ENCODE measurements at places on chromosomes 11 and 22.
A peak's percentile ranks its signal among the peaks of the same experiment; 100 is the strongest.

DNA sequence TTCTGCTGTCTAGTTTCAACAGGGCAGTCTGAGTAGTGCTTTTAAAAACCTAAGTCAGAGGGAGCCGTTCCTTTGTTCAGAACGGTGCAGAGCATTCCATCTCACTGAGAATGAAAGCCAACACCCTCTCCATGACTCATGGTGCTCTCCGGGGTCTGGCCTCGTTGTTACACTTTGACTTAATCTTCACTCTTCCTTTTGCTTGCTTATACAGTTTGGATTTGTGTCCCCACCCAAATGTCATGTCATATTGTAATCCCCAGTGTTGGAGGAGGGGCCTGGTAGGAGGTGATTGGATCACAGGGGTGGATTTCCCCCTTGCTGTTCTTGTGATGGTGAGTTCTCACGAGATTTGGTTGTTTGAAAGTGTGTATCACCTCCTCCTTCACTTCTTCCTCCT lies 292.2 kb downstream of the ST3GAL4 start:
- DNase-seq: no peak

GRCh38 chr11:93579187-93579751 lies 36.1 kb upstream of the SMCO4 start:
- no peak for DNase-seq

DNA sequence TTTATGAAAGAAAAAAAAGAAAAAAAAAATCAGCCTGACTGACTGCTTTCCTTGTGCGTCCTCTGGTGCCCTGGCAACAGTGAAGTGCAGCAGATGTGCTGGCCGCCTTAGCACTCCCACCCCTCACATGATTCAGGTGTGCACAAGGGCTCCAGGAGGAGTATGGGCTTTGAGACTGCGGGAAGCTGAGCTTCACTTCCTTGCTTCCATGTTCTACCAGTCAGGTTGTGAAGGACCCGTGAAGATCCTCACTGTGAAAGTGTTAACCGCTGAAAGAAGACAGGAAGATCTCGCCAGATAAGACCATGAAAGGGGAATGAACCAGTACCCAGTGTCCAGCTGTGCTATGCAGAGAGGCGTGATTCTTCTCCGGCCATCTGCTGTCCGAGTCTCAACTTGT lies 48.2 kb downstream of the HIRA start:
- DNase-seq: no peak

GRCh38 chr11:114251815-114252337 lies 44.3 kb upstream of the NNMT start:
- no peak for DNase-seq

DNA sequence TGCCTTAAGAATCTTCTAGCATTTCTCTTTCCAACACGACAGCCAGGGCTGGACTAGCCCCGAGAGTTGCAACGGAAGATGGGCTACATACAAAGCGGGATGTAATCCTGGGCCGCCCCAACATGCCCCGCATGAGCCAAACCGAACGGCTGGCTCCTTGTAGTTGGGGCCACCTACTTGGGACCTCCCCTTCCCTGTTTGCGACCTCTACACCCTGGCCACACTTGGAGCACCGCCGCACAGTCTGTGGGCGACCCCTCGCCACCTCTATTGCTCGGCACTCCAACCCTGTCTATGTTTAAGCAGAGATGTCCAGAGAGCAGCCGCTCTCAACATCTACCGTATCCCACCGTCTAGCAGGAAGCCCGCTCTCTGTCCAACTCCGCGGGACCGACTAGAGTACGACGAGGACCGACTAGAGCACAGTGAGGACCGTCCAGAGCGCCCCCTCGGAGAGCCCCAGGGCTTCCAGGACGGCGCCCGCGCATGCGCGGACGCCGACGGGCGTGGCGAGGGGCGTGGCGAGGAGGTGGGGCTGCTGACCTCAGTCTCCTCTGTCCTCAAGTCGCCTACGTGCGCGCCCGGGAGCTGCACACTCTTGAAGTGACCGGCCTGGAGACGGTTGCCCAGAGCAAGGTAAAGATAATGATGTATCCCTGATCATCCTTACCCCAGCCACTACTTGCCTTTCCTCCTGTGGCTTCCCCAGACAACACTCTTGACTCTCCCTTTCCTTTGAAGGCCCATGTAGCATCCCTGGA lies 32.3 kb downstream of the NEAT1 start:
- DNase-seq: peak; percentile 95

DNA sequence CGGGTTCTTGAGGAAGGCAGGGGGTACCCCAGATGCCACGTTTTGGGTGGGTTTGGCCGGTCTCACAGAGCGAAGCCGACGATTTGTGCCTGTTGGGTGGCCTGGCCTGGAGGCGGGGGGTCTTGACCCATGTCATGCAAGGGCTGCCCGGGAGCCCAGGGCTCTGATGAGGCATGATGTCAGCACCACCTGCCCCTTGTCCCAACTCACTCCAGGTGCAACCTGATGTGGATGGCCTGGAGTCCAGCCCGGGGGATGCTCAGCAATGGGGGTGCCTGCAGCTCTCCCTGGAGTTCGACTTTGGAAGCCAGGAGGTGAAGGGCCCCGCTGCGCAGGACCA lies 851 bp downstream of the SYT8 start:
- DNase-seq: no peak

DNA sequence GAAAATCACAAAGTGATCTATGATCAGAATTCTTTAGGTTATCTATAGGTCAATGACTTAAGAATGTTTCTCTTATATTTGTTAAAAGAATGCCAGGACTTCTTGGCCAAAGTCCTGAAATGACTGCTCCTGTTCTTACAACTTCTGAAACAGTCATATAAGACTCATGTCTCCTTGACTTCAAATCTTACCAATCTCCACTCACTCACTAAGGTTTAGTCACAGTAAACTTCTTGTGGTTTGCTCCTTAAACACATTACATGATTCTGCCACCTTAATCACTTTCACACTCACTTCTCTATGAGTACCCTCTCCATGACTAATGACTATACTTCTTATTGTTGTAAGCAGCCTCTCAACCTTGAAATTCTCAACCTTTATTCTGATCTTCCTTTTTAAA lies 648.7 kb upstream of the CCDC179 start:
- no peak for DNase-seq

DNA sequence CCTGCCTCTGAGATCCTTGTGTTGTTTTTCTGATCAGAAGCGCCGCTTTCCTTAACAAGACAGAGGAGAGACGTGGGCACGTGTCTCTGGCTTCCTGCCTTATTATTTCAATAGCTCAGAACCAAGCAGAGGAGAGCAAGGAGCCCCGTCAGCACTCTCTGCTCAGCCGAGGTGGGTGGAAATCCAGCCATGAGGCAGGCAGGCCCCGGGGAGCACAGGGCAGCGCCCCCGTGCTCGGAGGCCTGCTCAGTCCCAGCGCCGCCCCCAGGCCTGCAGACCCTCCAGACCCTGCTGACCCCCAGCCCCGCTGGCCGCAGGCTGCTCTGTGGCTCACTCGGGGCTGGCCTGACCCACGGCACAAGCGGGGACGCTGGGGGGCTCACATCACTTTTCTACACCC lies 162.8 kb downstream of the BRD1 start:
- DNase-seq: no peak

DNA sequence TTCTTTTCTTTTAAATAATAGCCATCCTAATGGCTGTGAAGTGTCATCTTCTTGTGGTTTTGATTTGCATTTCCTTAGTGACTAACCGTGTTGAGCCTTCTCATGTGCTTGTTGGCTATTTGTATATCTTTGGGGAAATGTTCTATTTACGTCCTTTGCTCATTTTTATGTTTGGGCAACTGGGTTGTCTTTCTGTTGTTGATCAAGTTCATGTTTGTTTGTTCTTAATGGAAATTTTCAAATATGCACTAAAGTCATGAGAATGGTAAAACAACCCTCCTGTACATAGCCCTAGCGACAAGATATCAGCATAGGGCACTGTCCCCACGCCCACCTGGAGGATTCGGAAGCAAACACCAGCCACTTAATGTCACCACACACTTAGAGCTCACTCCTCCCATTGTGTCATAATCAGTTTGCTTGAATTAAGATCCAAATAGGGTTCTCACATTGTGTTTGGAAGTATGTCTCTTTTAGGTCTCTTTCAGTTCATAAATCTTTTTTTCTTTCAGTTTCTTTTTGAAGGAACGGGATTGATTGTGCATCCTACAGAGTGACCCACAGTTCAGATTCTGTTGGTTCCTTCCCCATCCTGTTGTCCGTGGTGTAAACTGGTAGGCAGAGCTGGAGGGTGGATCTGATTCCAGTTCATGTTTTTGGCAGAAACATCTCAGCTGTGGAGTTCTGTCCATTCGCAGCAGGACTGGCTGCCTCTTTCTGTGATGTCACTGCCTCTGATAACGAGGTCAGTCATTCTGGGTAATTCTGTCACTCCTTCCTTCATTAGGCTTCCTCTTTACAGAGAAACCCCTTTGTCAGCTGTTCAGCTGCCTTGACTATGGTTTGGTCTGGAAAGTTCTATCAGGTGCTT lies 26.4 kb upstream of the ADORA2A start:
- no peak for DNase-seq

DNA sequence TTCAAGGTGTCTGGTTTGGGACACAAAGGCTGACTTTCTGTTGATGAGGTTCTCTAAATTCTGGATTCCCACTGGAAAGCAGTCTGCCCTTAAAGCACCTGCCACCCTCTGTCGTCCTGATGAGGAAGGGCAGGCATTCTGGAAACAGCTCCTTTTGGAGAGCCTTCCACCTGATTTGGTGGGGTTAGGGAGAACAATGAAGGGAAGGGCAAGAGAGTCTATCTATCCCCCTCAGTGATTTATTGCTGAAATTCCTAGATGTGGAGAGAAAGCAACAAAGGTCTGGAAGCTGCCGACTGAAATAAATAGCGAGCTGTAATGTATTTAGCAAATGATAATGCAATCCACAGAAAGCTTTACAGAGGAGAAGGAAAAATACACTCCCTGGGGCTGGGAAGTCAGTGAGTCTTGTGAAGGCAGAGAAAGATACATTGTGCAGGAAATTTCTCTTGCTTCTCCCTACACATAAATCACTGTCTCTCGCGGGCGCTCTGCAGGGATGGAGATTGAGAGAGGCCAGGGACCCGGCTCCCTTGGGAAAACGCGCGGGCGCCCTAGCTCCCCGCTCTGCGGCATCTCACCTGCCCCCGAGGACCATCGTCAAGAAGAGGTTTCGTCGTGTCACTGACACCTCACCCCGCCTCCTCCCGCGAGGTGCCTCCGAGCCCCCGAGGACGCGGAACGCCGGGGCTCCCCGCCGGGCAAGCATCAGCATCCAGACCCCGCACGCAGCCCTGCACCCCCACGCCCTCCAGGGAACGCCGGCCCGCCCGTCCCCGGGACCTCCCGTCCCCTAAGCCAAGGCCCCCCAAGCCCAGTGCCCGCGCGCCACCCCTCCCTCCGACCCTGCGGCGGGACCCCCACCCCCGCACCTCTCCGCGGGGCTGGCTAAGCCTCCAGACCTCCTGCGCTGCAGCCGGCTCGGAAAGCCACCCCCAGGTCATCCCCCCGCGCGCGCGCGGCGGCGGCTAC lies 673 bp downstream of the CDON start:
- DNase-seq: peak; percentile 51

GRCh38 chr11:35304900-35305460 lies 114.4 kb downstream of the SLC1A2 start:
- no peak for DNase-seq

DNA sequence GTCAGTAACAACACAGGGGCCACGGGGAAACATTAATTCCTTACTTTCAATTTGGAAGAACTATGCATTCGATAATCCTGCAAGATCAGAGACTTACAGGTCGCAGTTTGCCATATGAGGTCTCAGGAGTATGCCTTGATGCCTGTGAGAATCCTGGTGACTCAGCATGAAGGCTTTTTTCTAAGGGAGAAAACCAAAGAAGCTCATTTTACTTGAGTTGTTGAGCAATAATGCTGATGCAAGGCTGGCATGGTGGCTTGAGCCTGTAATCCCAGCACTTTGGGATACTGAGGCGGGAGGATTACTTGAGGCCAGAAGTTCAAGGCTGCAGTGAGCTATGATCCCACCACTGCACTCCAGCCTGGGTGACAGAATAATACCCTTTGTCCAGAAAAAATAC lies 26.6 kb downstream of the ATG16L2 start:
- DNase-seq: no peak

- DNase-seq: no peak
Observed at GRCh38 chr11:64585150-64585549, 5.9 kb upstream of the SLC22A12 start.

DNA sequence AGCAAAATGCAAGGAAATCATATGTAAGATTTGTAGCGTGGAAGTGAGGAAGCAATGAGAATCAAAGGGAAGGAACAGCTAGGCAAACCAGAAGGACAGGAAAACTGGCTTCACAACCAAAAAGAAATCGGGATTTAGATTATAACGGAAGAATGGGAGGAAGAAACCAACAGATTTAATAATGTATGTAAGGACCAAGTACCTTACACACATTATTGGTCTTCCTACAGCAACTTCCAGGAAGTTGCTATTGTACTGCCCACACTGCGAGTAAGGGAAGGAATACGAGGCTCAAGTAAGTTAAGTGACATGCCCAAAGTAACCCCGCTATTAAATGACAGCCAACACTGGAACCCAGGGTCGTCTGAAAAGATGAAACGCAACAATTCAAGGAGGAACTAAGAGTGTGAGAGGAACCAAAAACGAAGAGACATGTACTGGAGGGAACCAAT lies 473 bp downstream of the TXN2 start:
- no peak for DNase-seq

DNA sequence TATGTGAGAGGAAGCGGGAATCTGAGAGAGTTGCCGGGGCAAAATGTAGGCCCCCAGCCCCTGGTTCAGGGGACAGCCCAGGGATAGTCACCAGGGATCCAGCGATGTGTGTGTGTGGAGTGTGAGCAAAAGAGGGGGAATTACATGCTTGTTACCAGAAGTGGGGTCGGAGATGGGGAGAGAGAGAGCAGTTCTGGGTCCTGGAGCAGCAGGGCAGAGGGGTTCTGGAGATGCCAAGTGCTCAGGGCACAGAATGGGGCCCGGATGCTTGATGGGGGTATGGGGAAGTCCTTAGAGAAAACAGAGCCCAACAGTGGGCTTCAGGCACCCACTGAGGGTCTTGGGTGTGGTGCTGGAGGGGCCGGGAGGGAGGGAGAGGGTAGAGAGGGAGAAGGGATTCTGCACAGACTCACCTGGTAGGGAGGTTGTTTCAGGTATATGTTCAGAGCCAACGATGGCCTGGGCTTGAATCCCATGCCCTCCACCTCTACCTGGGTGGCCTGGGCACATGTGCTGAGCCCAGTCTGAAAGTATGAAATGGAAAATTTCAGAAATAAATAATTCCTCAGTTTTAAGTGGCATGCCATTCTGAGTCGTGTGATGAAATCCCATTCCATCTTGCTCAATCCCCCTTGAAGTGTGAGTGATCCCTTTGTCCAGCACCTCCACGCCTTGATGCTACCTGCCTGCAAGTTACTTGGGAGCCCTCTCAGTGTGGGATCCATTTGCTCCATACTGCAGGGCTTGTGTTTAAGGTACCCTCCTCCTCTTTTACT lies 12.4 kb downstream of the SMIM38 start:
- peak; percentile 52 for DNase-seq

- no peak for DNase-seq
Observed at GRCh38 chr11:69200331-69201065, 44.8 kb downstream of the SMIM38 start.

GRCh38 chr11:103528596-103528995 lies 419.4 kb downstream of the DYNC2H1 start:
- DNase-seq: no peak

- DNase-seq: no peak
Observed at GRCh38 chr11:119743006-119743405, 14.0 kb upstream of the NECTIN1 start.

All from upper lobe of left lung (tissue), 6 donors.